Smooth muscle cell of trachea (primary cell): ENCODE measurements at places on chromosomes 6 and 20. TPM values are rescaled to one million over a fixed set of nuclear protein-coding genes. Genes with fewer than 3 reads are reported as not detected.

The SEC63 gene
- total RNA-seq = 27.0 and 33.3 TPM in 2 replicates

The IL17A gene
- not detected in 2 replicates for total RNA-seq

The SLC24A3 gene
- under 0.01 TPM in 1 of 2 replicates, not detected in the other for total RNA-seq

The NFS1 gene
- 42.8 and 65.7 TPM in 2 replicates for total RNA-seq

The SOBP gene
- total RNA-seq = 8.8 and 13.7 TPM in 2 replicates
